ENCODE measurements at places on chromosomes 1 and 21.

- DNase-seq, result no peak
Observed at GRCh38 chr1:13730291-13730690, 30.3 kb downstream of the PRDM2 start.

DNA sequence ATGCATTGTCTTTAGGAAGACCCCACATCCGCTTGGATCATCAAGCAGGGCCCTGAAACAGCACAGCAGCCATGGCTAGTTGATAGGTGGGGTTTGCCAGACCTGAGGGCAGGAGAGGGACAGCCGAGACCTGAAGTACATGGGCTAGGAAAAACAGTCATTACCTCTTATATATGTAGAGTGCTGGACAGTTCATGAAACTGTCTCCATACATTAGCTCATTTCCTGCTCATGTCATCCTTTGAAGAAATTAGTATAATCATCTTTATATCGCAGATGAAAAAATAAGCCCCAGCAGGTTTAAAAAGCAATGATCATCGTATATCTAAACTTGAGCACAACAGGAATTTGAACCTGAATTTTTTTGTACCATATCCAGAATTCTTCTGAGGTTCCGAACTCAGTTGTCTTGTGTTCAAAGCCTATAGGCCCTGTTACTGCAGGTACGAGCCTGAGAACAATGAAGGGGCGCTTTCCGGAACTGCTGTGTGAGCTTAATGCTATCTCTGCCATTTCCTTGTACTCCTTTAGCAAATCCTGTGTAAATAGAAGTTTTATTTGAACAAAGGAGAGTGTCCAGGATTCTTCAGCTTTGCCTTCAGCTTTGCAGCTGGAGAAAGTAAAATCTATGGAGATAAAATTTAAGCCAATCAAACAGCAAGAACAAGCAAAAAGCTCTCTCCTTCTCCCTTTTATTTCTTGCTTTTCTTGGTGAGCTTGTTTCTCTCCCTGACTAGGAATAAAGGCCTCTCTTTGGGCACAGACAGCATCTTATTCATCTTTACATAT lies 32.4 kb upstream of the DUSP10 start:
- DNase-seq, result no peak

DNA sequence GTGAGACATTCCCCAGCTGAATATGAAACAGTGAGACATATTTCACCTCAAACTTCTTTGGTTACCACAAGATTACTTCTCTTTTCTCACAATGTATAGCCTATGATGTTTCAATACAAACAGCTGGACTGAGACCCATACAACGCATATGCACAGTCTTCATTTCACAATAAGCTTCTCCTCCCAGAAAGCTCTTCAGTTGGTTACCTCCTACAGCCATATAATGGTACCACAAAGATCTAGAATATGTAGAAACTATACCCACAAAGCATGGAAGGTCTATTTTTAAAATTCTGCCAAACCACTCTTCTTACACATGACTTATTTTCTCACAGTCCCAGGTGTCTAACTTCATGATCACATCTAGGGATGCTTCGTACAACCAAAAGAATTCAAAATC lies 70.8 kb downstream of the JAK1 start:
- DNase-seq, result no peak

GRCh38 chr1:228378873-228379460 lies 27.7 kb downstream of the TRIM11 start:
- DNase-seq, result no peak

- DNase-seq, result no peak
Observed at GRCh38 chr21:37784591-37785318, 131.5 kb downstream of the KCNJ6 start.

DNA sequence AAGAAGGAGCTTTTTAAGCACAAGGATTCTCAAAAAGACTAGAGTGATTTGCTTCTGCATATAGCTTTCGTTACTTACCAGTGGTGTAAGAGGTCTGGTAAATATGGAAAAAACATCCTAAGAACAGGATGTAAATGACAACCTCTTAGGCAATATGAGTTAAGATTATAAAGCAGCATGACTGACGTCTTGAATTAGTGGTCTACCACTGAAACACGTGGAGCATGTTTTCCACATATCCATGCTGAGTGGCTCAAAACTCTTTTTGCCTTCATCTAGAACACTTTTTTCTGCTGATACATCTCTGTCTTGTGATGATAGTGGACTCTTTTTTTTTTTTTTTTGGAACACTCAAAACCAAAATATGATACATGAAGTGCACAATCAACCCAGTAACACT lies 44.6 kb downstream of the RCAN1 start:
- no peak for DNase-seq

DNA sequence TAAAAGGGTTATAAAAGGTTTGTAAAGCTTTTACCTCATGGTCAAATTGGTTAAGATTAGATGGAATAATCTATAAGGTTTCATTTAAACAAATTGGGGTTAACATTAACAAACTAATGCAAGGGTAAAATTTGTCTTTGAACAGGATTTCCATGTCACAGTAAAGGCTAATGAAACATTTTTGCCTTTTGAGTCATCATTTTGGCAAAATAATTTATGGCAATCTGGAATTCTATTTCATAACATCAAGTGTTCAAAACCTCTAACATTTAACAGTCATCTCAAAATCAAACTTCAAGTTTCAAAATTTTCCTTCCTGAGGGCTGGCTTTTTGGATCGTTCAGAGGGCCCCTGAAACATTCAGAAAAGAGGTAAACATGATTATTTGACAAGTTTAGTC lies 6.6 kb upstream of the CD46 start:
- DNase-seq, result no peak

DNA sequence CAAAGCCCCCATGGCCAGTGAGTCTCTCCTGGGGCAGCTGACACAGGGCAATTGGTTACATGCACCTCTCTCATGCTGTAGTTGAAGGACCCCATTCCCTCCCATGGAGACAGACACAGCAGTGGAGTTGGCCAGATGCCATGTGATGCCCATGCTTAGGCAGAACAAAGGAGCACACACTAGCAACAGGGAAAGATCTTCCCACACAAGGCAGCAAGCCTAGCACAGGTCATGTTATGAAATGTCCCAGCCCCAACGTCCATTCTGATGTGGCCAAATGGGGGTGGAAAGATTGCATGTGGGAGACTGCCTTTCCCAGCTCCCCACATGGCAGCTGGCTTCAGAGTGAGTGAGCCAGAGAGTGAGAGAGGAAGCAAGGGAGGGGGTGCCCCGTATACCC lies 34.5 kb downstream of the AADACL4 start:
- DNase-seq, result no peak

GRCh38 chr21:20618878-20619277 lies 379.3 kb upstream of the NCAM2 start:
- DNase-seq, result no peak

DNA sequence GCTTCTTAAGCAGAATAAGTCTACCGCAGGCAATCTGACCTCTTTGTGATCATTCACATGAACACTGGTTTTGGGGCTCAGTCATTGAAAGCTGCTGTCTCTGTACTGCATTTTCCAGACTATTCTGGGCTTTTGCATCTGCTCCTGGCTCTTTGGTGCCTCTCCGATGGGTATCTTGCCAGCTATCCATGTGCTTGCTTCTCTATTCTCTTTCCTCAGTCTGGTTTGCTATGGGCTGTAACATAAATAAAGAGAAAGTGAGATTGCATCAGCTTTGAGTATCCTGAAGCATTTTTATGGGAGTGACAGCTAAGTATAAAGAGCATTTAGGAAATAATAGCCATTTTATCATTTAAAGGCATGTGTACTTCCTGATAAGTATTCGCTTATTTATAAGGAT lies 70.7 kb downstream of the C1orf21 start:
- no peak for DNase-seq

DNA sequence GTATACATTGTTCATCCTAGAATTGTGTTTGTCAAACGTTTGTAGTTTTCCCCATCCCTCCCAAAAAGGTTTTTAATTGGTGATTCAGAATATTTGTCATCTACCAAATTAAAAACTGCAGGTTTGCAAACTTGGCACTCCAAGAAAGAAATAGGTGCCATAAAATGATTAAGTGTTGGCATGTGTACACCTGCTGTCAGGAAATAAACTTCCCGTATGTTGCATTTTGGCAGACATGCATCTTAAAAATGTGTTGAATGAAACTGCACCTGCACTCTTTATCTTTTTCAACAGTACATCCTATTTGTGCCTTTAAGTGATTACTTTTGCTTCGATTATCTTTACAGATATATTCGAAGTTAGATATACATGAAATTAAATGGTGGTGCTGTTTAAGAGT lies 7.3 kb downstream of the B3GALT2 start:
- no peak for DNase-seq

DNA sequence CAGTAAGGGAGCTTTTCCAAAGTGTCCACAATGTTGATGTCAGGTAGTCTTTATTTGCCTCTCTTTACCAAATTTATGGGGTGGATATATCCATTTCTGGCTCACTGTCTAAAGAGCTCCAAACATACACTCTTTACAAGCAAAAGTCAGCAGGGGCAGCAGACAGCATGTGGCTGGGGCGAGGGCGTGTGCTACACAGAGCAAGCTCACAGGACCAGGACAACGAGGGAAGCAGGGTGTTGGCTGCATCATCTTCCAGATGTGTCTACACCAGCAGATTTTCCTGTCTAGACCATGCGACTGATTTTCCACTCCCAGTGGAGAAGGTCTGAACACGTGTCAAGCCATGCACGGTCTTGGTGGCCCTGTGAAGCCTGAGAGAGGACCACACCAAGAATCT lies 123.8 kb downstream of the TRABD2B start:
- no peak for DNase-seq

GRCh38 chr1:110356379-110356778 lies 17.2 kb downstream of the RBM15 start:
- no peak for DNase-seq

DNA sequence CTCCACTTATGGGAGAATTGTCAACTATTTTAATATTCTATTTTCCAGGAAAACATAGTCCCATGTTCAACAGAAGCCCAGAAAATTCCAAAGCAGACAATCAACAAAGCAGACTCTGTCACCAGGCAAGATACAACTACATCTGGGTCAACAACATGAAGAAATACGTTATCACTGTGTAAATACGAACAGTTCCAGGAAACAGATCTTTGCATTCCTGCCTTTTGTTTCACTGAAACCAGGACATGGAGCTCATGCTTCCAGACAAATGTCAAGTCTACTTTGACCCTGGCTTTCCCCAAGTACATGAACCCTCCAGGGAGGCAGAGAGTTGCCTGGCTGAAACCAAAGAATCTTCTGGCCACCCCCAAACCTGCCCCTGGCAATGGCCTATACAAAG lies 106.7 kb downstream of the SETD4 start:
- DNase-seq, result no peak

DNA sequence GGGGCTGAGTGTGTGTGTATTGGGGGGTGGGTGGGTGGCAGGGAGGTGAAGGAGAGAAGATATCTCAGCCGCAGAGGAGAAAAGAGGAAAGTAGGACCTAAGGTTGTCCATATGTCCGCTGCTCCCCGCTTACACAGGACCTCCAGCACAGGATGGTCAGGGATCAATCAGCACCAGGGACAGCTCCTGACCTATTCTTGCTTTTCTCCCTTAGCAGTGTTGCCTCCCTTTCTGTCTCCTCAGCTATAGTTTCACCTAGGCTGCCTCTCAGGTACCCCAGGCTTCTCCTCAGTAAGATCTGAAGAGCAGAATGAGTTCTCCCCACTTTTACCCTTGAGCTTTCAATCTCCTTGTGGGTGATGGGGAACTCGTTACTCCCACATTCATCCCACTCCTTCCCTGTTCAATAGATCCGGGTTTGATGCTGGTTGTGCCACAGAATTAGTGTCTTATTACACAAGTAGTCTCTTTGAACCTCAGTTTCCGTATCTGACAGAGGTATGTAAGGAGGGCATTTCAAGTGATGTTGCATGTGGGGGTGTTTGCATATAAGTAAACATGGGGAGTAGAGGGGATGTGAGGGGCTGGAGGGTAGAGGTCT lies 1.4 kb upstream of the DPH2 start:
- DNase-seq, result no peak

DNA sequence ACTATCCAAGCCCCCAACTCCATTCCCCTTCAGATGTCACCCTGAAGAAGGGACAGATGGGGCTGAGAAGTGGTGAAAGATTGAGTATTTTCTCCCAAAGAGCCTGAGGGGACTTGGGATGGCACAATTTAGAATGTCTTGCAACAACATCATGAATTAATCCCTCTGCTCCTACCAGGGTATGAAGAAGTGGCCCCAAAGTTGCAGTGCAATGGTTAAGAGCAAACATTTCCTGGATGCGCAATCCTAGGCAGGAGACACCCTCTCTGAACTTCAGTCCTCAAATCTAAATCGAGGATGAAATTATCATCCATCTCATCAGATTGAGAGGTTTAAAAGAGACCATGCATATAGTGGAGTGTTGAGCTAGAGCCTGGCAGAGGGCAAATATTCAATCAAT lies 28.6 kb upstream of the CITED4 start:
- no peak for DNase-seq

- no peak for DNase-seq
Observed at GRCh38 chr1:110576441-110576840, 29.7 kb downstream of the KCNA2 start.

GRCh38 chr1:218164111-218164929 lies 120.8 kb upstream of the RRP15 start:
- no peak for DNase-seq

- DNase-seq, result no peak
Observed at GRCh38 chr21:37006486-37007291, at the start of gene RIPPLY3. Gene RIPPLY3, plus strand, starts transcription at chr21:37006702. Its CDS starts 71 bp downstream, at chr21:37006773.

GRCh38 chr21:37552496-37553029 lies 186.0 kb downstream of the DYRK1A start:
- no peak for DNase-seq

GRCh38 chr21:16419188-16419921 lies 689.6 kb downstream of the USP25 start:
- no peak for DNase-seq

DNA sequence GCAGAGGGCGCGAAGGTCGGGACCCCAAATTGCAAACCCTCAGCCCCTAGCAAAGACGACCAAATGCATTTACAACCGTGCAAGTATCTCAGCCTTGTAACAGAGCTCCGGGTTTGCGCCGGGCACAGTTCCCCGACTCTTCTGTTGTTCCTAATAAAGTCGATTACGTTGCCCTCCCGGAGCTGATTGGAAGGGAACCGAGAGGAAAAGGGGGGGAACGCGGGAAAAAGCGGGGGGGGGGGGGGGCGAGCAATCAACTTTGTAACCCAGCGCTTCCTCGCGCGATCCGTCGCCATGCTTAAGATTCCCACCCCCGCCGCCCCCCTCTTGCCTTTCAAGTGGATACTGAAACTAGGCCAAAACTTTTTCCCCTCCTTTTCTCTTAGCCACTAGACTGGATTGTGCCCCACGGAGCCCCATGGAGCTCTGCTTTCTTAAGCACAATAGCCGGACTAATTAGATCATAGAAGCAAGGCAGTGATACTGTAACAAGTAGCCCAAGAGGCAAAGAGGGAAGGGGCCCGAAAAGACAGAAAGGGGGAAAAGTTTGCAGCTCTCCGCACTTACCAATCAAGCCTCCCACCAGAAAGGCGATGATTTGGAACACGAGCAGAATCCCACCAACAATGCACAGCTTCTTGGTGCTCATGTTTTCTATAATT lies 565 bp downstream of the WLS start:
- no peak for DNase-seq

- no peak for DNase-seq
Observed at GRCh38 chr1:198811449-198811848, 172.6 kb downstream of the PTPRC start.
